ENCODE measurements at places on chromosomes 4 and X. TPM values are rescaled to one million over a fixed set of nuclear protein-coding genes. Genes with fewer than 3 reads are reported as not detected.

- no peak for DNase-seq
Observed at GRCh38 chr4:1856943-1857699, 1.2 kb upstream of the LETM1 start.

DNA sequence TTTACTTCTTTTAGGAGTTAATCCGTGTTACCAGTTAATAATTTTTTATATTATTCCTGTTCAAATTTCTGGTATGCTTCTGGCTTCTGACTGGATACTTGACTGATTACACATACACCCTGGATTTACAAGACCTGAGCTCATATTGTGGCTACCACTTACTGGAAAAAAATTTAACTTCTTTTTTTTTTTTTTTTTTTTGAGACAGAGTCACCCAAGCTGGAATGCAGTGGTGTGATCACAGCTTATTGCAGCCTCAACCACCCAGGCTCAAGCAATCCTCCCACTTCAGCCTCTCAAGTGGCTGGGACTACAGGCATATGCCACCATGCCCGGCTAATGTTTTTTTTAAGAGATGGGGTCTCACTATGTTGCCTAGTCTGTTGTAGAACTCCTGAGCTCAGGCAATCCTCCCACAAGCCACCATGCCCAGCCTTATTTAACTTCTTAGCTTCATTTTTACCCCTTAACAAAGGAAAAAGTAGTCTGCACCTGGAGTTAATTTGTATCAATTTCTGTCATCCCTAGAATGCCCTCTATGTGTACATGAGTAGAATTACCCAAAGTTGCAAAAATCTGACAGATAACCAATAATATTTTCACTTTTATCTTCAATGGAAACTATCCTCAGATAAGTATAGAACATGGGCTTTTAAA lies 50.3 kb downstream of the TMEM165 start:
- DNase-seq = no peak

- no peak for DNase-seq
Observed at GRCh38 chr4:52931243-52931642, 69.1 kb downstream of the RASL11B start.

DNA sequence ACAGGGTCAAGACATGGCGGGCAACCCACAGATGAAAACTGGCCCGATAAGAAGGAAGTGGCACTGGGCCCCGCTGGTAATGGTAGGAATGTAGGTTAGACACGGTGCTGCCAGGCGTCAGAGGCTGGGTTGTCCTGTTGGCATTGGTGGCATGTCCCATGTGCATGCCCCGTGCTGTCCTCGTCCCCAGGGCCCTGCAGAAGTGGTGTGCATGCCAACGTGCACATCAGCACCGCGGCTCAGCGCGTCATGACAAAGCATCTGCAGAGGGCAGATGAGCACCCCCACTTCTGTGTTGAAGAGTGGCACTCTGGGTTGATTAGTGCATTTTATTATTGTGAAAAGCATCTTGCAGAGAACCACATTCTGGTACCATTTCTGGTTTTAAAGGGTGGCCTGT lies 35.6 kb downstream of the NELFA start:
- DNase-seq = no peak

Gene AFP
- not detected for total RNA-seq

Gene MAGT1
- 30.2 TPM for total RNA-seq

GRCh38 chr4:124610211-124610610 lies 102.3 kb downstream of the ANKRD50 start:
- DNase-seq = no peak

- no peak for DNase-seq
Observed at GRCh38 chr4:110032603-110033002, 119.9 kb downstream of the EGF start.

DNA sequence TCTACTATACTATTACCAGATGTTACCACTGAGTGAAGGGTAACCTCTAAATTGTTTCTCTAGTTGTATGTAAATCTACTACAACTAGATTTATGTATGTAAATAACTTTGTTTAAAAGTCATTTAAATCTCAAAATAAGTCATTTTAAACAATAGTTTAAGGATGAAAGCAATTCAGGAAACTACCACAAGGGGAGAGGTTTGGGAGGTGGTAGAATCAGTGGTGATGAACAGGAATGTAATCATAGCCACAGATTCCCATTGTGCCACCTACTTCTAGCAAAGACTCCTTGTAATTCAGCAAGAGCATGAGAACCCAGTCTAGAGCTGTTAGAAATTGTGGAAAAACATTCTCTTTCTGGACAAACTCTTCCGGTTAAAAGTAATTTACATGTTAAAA lies 234.6 kb downstream of the SLC7A11 start:
- DNase-seq = no peak

DNA sequence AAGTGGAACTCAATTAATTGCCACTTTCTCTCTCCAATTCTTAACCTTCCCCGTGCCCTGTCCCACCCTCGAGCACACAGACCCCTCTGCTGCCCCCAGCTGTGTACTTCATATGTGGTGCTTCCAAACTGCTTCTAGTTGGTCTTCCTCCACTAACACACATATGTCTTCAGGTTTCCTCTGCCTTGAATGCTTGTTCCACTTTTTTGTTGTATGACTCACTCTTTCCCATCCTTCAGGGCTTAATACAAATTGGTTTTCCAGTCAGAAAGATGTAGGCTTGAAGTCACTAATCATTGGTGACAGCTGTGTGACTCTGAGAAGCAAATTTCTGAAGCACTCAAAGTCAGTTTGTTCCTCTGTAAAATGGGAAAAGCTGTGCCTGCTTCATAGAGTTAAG lies 30.6 kb downstream of the TRIM2 start:
- DNase-seq = no peak

DNA sequence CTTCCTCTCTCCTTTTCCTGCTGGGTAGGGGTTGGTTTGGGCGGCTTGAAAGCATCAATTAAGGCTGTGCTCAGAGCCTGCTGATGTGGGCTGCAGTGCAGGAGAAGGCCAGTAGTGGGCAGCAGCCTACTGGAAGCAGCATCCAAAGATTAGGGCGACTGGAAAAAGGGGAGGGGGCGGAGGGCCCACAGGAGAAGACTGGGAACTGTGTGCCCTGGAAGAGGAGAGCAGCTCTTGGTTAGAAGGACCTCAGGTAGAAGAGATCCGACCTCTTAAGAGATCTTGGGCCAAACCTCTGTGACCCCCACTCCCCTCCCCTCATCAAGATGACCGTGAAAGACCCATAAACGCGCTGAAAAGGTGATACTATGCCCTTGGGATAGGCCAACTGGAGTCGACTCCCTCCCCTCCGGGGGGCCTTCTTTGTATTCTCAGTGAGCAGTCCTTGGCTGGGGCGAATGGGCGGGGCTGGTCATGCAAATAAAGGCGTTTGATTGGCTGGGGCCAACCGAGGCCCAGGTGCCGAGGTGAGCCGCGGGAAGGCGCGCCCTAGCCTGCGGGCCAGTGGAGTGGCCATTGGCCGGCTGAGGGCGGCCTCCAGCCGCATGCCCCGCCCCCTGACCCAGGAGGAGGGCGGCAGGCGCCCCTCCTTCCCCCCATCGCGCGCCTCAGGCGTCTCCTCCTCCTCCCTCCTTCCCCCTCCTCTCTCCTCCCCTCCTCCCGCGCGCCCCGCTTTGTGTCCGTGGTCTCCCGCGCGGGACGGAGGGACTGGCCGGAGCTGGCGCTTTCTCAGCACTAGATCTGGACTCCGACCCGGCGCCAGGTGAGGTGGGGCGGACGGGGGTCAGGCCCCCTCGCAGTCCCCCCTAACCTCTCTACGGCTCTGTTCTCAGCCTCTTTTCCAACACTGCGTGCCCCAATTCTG lies 10.1 kb downstream of the DLG3 start:
- peak; percentile 22 for DNase-seq

- DNase-seq = no peak
Observed at GRCh38 chr4:13701937-13702446, 74.5 kb upstream of the BOD1L1 start.

Gene FLNA
- 97.7 TPM for total RNA-seq

Gene QRFPR
- total RNA-seq = not detected

DNA sequence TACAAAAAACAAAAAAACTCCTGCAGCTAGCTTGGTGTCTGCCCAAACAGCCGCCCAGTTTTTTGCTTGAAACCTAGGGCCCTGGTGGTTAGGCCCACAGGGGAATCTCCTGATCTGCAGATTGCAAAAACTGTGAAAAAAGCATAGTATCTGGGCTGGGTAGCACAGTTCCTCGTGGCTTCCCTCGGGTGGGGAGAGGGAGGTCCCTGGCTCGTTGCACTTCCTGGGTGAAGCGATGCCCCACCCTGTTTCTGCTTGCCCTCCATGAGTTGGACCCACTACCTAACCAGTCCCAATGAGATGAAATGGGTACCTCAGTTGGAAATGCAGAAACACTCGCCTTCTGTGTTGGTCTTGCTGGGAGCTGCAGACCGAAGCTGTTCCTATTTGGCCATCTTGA lies 18.6 kb upstream of the BRWD3 start:
- DNase-seq = no peak

DNA sequence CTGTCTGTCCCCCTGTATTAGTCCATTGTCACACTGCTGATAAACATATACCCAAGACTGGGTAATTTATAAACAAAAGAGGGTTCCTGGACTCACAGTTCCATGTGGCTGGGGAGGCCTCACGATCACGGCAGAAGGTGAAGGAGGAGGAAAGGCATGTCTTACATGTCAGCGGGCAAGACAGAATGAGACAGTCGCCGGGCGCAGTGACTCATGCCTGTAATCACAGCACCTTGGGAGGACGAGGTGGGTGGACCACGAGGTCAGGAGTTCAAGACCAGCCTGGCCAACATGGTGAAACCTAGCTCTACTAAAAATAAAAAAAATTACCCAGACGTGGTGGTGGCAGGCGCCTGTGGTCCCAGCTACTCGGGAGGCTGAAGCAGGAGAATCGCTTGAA lies 24.7 kb downstream of the IL3RA start:
- no peak for DNase-seq

- no peak for DNase-seq
Observed at GRCh38 chrX:71251466-71251973, 2.4 kb downstream of the ZMYM3 start.

DNA sequence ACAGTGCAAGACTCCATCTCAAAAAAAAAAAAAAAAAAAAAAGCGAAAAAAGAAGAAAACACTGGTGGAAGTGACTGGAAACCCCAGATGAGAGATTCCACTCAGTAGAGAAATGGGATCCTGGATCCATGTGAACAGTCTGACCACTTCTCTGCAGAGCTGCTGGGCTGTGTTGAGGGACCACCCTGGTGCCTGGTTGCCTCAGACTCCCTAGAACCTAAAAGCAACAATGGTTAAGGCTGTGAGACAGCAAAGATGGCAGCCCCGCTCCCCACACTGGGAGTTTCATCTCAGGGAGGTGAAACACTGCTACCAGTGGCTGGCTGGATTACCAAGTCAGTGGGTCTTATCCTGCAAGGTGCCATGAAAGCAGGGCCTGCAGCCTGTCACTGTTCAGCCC lies 152.8 kb upstream of the ARSJ start:
- no peak for DNase-seq

Gene ZCCHC4
- 15.5 TPM for total RNA-seq

GRCh38 chr4:152708361-152708760 lies 28.6 kb upstream of the TMEM154 start:
- no peak for DNase-seq

DNA sequence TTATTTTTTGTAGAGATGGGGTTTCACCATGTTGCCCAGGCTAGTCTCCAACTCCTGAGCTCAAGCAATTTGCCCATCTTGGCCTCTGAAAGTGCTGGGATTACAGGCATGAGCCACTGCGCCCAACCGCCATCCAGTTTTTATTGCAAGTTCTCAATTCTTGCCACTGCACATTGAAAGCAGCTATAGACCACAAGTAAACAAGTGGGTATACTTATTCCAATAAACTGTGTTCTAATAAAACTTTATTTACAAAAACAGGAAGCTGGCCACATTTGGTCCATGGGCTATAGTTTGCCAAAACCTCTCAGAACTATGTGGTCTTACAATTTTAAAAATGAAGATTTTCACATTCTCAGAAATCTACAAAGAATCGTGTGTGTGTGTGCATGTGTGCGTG lies 313.6 kb upstream of the RASGEF1B start:
- no peak for DNase-seq

Gene TCEAL7
- not detected for total RNA-seq

GRCh38 chr4:76615999-76616398 lies 181.0 kb downstream of the SHROOM3 start:
- DNase-seq = no peak

Gene NHSL2
- total RNA-seq = not detected

- DNase-seq = peak; percentile 14
Observed at GRCh38 chrX:17788439-17788838, 51.1 kb downstream of the SCML1 start.

DNA sequence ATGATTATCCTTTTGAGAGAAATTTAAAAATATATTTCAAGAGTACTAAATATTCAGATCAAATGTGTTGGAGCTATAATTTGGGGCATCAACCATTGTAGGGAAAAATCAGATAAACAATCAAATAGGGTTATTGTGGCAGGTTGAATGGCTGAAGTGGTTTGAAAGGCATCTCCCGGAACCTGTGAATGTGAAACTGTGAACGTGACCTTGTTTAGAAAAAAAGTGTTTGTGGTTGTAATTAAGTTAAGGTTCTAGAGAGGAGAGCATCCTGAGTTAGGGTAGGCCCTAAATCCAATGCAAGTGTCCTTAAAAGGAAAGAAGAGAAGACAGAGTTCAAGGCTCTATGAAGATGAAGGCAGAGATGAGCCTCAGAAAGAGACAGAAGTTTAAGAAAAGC lies 37.4 kb downstream of the ADGRA3 start:
- DNase-seq = no peak

- no peak for DNase-seq
Observed at GRCh38 chr4:77446601-77447000, 159.0 kb upstream of the CXCL13 start.

Gene TSPAN7
- total RNA-seq = not detected

Gene USP51
- 2.7 TPM for total RNA-seq

Gene CCDC149
- not detected for total RNA-seq

GRCh38 chrX:83512111-83512510 lies 4.0 kb downstream of the POU3F4 start:
- no peak for DNase-seq

GRCh38 chr4:15438939-15439524 lies 11.2 kb downstream of the C1QTNF7 start:
- no peak for DNase-seq

- DNase-seq = no peak
Observed at GRCh38 chr4:7541414-7541810, 106.7 kb upstream of the PSAPL1 start.
